Upper lobe of left lung (tissue), 6 donors: ENCODE measurements at places on chromosomes 11 and 22.

GRCh38 chr22:50153756-50154140, 16.8 kb upstream of the PANX2 start:
- DNase-seq = no peak

GRCh38 chr11:113198972-113199661, 115.3 kb upstream of the TTC12 start:
- no peak for DNase-seq

GRCh38 chr11:16953663-16954062, 60.6 kb downstream of the PLEKHA7 start:
- no peak for DNase-seq

- no peak for DNase-seq
These were observed 1132.1 kb upstream of the CNTN5 start for GRCh38 chr11:97888641-97889040.

- DNase-seq = no peak
These were observed 162.5 kb downstream of the CEP164 start for GRCh38 chr11:117489999-117490679.
